ENCODE measurements at places on chromosomes 6 and 20. TPM values are rescaled to one million over a fixed set of nuclear protein-coding genes. Genes with fewer than 3 reads are reported as not detected.

The CTCFL gene
- total RNA-seq = not detected

The GMPR gene
- 0.21 TPM for total RNA-seq

The GNMT gene
- total RNA-seq = not detected

The BPIFB4 gene
- not detected for total RNA-seq

The ZNF831 gene
- total RNA-seq = not detected

The ID1 gene
- 673 TPM for total RNA-seq

The CD83 gene
- 2.5 TPM for total RNA-seq

The FAM162B gene
- total RNA-seq = not detected

The GTF3C6 gene
- total RNA-seq = 39.3 TPM

The ECT2L gene
- not detected for total RNA-seq

The ESR1 gene
- not detected for total RNA-seq

The PEDS1 gene
- 91.9 TPM for total RNA-seq

The PROKR2 gene
- total RNA-seq = not detected

The LY6G5C gene
- total RNA-seq = 0.79 TPM

The NAA20 gene
- total RNA-seq = 68.0 TPM

The SNAP91 gene
- total RNA-seq = not detected

The KCNG1 gene
- 23.8 TPM for total RNA-seq

The TP53INP2 gene
- total RNA-seq = 2.7 TPM

The TMEM244 gene
- not detected for total RNA-seq

The ARG1 gene
- not detected for total RNA-seq

The GNAS-AS1 gene
- total RNA-seq = 0.42 TPM

The KHDC1L gene
- not detected for total RNA-seq

The THEMIS gene
- not detected for total RNA-seq

The MUC22 gene
- not detected for total RNA-seq

The MRPL14 gene
- 86.7 TPM for total RNA-seq

The COL19A1 gene
- not detected for total RNA-seq

The GHRH gene
- total RNA-seq = not detected

The BCAS4 gene
- total RNA-seq = 12.8 TPM

The BTNL2 gene
- total RNA-seq = not detected

The ETV7 gene
- total RNA-seq = 0.51 TPM

The ADGRB3 gene
- not detected for total RNA-seq

The RBL1 gene
- total RNA-seq = 6.9 TPM

The PPT2 gene
- 22.6 TPM for total RNA-seq

The ZC2HC1B gene
- total RNA-seq = 1.3 TPM

The PLEKHG1 gene
- total RNA-seq = 16.2 TPM

The MED23 gene
- 11.2 TPM for total RNA-seq

The SPATS1 gene
- not detected for total RNA-seq

The MEI4 gene
- total RNA-seq = not detected

The RBPJL gene
- not detected for total RNA-seq

The GLP1R gene
- total RNA-seq = not detected

The SMPDL3A gene
- 9.1 TPM for total RNA-seq

The SOBP gene
- 0.99 TPM for total RNA-seq

The SH3BGRL2 gene
- 11.1 TPM for total RNA-seq

The PCMTD2 gene
- 22.9 TPM for total RNA-seq

The MYCT1 gene
- not detected for total RNA-seq

The PPIL4 gene
- 16.4 TPM for total RNA-seq

The HSPA12B gene
- total RNA-seq = 0.14 TPM

The HAO1 gene
- not detected for total RNA-seq

The SSTR4 gene
- not detected for total RNA-seq

The CD40 gene
- 6.2 TPM for total RNA-seq

The GCNT2 gene
- total RNA-seq = 5.8 TPM

The MLN gene
- not detected for total RNA-seq

The C6orf58 gene
- total RNA-seq = not detected

The OR2H2 gene
- total RNA-seq = not detected

The DEFB124 gene
- total RNA-seq = not detected

The CAGE1 gene
- 0.37 TPM for total RNA-seq

Data from airway epithelial cell (primary cell).